Stimulated activated CD8-positive, alpha-beta memory T cell treated with anti-CD3 and anti-CD28 coated beads, Interleukin-4, amount 100 ng/mL, for 4 hours (primary cell): ENCODE measurements at places on chromosomes 6 and 20.

DNA sequence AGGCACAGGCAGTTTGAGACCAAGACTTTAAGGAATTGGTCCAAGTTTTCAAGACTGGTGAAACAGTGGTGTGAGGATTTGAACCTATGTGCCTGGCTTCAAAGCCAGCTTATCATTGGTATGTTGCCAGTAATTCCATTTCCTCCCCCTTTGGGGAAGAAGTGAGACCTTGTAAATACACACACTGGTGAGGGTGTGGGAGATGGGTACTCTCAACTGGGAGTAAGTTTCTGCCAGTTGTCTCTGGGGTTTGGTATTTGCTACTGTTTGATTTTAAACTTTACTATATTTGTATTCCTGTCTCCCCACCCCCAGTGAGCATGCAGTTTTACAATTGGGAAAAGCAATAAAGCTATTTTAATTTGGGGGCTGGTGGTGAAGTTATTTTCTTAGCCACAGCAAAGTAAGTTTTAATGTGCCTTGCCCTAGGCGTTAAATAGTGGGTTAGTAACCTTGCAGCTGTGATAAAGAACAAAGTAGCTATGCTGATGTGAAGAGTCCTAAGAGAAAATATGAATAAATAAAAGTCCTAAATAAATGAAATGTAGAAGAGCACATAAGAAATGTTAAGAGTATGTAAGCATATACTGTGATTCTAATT, 31.0 kb downstream of the SNX9 start:
- DNase-seq, result no peak

DNA sequence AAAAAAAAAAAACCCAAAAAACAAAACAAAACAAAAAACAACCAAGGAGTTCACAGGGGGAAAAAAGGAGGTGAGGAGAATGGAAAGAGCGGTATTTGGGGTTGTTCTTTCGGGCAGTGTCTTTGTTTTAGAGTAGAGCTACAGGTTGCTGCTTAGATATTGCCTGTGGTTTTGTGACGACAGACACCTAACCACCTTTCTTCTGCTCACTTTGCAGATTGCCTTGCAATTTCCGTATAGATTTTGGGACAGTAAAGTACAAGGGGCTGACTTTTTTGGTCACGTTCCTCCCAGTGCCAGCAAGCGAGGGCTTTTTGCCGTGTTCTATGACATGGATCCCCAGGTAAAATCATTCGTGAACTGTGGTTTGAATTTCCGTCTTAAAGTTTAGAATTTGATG, 50.9 kb downstream of the DEK start:
- DNase-seq, result no peak

GRCh38 chr20:37179683-37180524, 556 bp upstream of the MROH8 start:
- no peak for DNase-seq

- DNase-seq, result no peak
Observed at GRCh38 chr6:1586256-1586655, 23.5 kb upstream of the FOXC1 start.

- no peak for DNase-seq
Observed at GRCh38 chr6:22152841-22153240, 144.0 kb downstream of the PRL start.

- no peak for DNase-seq
Observed at GRCh38 chr6:45974596-45974995, 41.1 kb downstream of the CLIC5 start.

GRCh38 chr6:138099832-138100231, 7.4 kb downstream of the PERP start:
- DNase-seq, result no peak

DNA sequence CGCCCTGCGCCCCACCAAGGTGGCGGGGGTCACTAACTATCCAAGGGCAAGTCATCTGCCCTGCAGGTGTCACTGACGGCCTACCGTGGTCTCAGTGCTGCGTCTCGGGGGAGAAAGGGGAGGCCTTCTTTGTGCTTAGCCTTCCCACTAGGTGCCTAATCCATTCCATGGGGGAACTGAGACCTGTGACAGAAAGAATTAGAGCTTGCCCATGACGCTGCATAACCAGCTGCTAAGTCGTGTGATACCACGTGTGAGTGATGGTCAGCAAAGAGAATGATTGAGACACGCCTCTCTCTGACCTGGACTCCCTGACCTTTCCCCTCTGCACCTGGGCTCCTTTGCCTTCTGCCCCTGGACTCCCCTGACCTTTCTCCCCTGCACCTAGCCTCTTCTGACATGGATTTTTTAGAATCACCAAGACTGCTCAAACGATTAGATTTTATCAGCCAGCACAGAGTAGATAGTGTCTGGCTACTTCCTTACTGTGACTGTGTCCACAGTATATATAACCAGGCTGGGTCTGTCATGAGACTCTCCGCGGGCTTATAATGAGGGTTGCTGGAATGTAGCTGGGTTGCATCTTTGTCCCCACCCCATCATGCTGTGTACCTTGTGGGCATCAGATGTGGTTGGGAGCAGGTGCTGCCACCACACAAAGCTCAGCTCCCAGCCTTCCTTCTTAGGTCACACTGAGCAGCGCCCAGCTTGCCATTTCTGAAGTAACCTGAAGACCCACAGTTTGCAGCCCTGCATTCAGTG, 140.6 kb downstream of the TMEM242 start:
- DNase-seq, result no peak

- DNase-seq, result no peak
Observed at GRCh38 chr6:121523628-121524027, 88.2 kb downstream of the GJA1 start.

GRCh38 chr6:146550911-146551310, 7.3 kb downstream of the RAB32 start:
- no peak for DNase-seq

- DNase-seq, result no peak
Observed at GRCh38 chr20:44600758-44601201, 18.4 kb downstream of the PKIG start.

- DNase-seq, result no peak
Observed at GRCh38 chr6:140684776-140685550, 1310.5 kb upstream of the CITED2 start.

GRCh38 chr6:150661216-150662007, 61.7 kb downstream of the PLEKHG1 start:
- no peak for DNase-seq

GRCh38 chr20:5078399-5078958, 41.3 kb downstream of the PCNA start:
- peak; percentile 48 for DNase-seq

DNA sequence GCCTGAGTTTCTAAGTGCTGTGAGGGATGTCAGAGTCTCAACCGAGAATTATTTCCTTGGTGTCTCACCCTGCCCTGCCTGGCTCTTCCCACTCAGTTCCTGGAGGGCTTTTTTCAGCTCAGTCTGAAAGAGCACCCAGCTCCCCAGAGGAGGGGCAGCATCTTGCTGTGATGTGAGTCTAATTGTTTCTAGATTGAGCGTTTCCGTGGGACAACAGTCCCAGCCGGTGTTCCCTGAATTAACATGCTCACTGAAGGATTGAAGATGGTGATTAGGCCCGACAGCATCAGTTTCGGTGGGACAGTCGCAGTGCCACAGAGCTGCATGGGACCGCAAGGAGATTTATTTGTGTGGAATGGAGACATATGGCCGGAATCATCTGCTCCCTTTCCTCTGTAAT, 587.6 kb downstream of the DHX35 start:
- DNase-seq, result no peak

DNA sequence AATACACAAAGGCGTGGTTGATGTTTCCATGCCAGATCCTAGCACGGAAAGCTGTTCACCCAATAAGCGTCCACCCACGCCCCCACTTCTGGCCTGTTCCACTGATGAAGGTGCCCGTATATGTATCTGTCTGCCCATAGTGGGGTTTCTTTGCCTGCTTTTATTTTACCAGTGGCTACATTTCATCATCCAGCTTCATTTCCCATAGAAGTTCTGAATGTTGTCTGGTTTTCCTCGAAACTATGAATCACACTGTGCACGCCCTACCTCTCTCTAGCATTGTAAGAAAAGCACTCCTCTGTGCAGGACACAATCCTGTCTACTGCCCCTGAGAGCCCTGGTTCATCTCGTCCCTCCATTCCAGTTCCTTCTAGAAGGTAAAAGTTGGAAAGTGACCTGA, 8.8 kb upstream of the CD93 start:
- no peak for DNase-seq

GRCh38 chr20:40010483-40010882, 678.6 kb downstream of the MAFB start:
- no peak for DNase-seq

DNA sequence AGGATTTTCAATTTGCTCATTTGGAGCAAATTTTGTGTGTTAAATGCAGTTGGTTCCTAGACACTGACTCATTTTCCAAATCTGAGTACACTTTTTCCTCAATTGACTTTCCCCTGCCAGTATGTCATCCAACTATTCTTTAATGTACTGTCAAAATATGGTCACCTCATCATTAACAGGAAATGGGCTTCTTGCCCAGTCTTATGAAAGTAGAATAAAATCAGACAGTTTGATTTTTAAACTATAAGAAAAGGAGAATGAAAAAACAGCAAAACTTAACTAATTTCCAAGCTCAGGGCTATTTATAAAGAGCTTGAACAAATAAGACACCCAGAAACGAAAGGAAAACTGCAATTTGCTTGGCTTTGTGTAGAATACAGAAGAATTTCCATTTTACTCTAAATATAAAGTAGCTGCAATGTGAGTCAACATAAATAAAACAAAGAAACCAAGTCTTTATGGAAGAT, 43.7 kb upstream of the RAB23 start:
- DNase-seq, result no peak

DNA sequence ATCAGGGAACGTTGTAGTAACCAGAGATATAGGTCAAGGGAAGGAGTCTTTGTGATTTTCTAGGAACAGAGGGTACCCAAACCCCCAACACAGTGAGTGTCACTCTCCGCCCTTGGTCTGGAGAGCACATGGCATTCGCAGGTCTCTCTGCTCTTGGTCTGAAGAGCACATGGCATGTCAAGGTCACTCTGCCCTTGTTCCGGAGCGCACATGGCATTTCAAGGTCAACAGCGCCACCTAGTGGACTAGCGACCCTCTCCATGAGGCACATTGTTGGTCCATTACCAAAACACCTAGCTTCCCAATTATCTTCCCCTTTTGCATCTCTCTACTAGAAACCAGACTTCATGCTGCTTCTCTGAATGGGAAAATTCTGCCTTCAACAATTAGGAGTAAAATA, 260.0 kb downstream of the C6orf118 start:
- no peak for DNase-seq

GRCh38 chr6:33217246-33217645, 8.9 kb downstream of the RING1 start:
- DNase-seq, result no peak
